GM12878 (cell line): ENCODE measurements at places on chromosomes 7 and 10. TPM values are rescaled to one million over a fixed set of nuclear protein-coding genes. Genes with fewer than 3 reads are reported as not detected.

ZNF138 gene
- 5.9 and 7.2 TPM in 2 replicates for total RNA-seq

DUSP5 gene
- total RNA-seq: 41.6 and 44.9 TPM in 2 replicates

SCD gene
- total RNA-seq: 171 and 188 TPM in 2 replicates

TFR2 gene
- total RNA-seq: 4.2 and 7.2 TPM in 2 replicates

CYP3A4 gene
- total RNA-seq: 0.11 and 0.21 TPM in 2 replicates

NUTM2E gene
- total RNA-seq: 0.58 and 0.90 TPM in 2 replicates

ADCY1 gene
- total RNA-seq: 1.3 and 1.4 TPM in 2 replicates

HOXA6 gene
- not detected in 2 replicates for total RNA-seq
